ENCODE measurements at places on chromosomes 7 and 10.

DNA sequence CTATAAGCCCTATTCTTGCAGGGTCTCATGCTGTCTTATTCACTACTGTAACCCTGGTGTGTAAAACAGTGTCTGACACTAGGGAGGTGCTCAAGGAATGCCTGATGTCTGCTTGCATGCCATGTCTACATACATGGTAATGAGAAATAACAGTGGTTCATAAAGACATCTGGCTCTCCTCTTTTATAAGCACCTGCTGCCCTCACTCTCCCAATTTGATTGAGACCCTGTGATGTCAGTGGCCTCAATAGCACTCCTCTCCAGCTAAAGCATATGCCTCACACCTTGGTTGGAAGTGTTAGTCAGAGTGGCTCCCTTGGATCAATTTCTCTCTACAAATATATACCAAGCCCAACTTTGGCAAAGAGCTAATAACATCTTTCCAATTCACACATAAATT is 30.6 kb downstream of the ANK3 start:
- no peak for DNase-seq

- DNase-seq: no peak
Observed at GRCh38 chr7:149599636-149600206, 102.1 kb upstream of the ZNF746 start.

GRCh38 chr10:132452216-132452650 is 55.2 kb downstream of the PWWP2B start:
- DNase-seq: no peak

GRCh38 chr10:109358325-109358724 is 565.0 kb downstream of the XPNPEP1 start:
- no peak for DNase-seq

DNA sequence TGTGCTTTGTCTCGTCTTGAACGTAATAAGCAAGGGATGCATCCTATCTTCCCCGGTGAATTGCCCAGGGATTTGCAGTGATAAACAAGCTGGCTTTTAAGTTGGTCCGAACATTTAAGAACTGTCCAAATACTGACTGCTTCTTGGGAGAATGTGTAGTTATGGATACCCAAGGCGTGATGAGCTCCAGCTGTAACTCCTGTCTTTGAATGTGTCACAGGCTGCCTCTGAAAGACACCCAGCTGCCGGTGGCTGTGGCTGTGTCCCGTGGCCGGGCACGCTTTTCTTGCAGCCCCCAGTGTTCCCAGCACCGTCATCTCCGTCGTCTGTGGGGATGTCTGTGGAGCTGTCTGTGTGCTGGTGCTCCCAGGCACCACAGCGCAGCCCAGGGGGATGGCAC is 118.1 kb downstream of the GLRX3 start:
- no peak for DNase-seq

- no peak for DNase-seq
Observed at GRCh38 chr7:102036958-102037357, 219.5 kb downstream of the CUX1 start.

DNA sequence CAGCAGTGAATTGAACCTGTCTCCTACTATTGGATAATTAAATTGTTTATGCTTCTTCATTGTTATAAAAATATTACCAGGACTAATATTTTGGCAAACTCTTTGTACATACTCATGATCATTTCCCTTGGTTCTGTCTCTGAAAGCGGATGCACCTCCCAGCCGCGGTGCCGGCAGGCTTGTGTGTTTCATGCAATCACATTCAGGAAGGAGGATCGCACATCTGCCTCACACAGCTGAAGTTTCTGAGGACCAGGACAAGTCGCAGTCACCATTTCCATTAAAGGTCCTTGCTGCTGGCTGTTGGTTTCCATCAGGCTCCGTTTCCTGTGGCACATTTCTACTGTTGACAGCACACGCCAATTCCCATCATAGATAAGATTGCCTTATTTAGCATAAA is 117.8 kb upstream of the SHH start:
- no peak for DNase-seq

GRCh38 chr7:101934618-101935017 is 117.2 kb downstream of the CUX1 start:
- DNase-seq: no peak

All from AG08395 (cell line).